ENCODE measurements at places on chromosomes 7 and 10.

DNA sequence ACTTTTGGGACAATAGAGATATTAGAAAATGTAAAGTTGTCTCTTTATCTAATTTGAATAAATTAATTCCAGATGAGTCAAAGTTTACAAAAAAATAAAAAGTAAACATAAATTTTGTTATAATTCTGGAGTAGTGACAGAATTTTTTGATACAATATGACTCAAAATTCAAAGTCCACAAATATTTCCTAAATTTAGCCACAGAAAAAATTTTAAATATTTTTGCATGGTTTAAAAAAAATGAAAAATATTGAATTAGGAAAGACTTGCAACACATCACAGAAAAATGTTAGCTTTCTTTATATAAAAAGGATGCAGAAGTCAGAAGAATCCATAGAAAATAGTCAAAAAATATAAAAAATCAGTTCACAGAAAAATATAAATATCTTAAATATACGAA is 117.7 kb downstream of the ARHGAP21 start:
- DNase-seq = no peak

DNA sequence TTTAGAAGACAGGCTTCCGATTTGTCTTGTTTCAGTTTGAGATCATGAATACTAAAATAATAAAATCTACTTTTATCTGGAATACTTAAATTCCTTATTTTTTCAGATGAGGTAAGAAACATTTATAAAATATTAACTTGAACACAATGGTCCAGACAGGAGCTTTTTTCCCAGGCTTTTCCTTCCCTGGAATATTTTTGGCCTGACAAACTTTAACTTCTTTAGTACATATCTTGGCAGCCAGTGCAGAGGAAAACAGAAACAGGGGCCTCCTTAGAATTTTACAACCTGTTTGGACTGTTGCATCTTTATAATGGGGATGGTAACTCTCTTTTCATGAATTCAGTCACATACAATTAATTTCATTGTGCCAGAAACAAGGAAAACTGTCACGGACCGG is 41.4 kb downstream of the NRP1 start:
- DNase-seq = no peak

DNA sequence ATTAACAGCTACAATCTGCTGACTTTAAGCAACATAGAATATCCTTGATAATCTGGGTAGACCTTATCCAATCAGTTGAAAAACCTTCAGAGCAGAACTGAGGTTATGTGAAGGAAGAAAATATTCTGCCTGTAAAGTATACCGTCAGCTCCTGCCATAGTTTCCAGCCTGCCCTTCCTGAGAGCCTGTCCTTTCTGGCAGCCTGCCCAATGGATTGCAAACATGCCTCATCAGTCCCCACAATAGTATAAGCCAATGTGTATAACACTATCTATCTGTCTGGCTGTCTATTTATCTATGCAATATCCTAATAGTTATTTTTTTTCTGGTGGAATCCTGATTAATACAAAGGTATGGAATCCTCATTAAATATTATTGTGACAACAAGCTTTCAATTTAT is 489.2 kb upstream of the KCND2 start:
- DNase-seq = no peak

DNA sequence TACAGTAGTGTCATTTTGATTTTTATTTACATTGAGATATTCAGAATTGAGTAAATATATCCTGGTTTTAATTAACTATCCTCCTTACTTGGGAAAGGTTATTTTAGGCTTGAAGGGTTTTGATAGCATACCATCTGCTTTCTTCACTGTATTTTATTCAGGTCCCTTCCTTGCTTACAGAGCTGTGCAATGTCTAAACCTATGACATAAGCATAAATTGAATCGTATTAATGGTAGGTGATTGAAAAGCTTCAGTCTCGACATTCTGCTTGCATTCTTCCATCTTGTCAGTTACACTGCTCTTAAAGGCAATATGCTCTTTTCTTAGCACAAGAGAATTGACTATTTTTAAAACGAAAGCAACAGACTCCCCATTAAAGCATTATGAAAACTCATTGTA is 102.5 kb downstream of the ARID5B start:
- DNase-seq = no peak

DNA sequence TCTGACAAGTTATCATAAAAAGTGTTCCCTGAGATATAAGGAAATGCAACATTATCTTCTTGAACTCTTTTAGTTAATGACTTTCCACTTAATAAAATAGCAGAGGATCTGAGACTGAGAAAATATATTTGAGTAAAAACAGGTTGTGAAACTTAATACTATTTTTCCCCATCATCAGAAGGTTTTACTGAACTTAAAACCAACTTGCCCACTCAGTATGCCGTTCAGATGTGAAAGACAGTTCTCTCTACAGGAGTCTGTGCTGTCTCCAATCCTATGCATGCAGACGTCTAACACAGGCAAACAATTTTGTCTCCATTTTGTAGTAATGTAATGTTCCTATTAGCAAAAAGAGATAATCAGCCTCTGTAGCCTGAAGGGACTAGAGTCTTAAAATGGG is 38.2 kb upstream of the CYP2C18 start:
- no peak for DNase-seq

DNA sequence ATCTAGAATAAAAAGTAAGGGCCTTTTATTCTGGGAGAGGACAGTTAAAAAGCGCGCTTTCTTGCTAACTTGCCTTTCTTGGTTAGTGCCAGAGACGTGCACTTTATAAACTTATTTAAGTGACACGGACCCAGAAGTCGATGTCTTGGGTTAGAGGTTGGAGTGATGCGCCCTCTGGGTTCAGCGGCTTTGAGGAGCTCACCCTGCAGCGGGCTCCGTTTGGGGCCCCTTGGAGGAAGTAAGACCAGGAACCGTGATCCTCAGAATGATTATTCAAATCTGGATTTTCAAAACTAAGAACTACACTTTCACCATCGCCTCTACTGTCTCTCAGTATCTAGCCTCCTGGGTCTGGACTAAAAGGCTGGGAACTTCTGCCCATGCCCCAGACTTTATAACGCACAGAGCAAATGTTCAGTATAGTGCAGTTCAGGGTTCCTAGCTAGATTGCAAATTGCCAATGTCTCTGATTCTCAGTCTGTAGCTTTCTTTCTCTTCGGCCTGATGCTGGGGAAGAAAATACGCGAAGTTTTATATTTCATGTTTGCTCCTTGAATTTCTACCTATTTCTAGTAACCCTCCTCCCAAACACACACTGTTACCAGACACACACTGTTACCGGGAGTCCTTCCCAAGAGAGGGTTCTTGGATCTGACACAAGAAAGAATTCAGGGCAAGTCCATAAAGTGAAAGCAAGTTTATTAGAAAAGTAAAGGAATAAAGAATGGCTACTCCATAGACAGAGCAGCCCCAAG is 18.6 kb upstream of the SMO start:
- DNase-seq = no peak

DNA sequence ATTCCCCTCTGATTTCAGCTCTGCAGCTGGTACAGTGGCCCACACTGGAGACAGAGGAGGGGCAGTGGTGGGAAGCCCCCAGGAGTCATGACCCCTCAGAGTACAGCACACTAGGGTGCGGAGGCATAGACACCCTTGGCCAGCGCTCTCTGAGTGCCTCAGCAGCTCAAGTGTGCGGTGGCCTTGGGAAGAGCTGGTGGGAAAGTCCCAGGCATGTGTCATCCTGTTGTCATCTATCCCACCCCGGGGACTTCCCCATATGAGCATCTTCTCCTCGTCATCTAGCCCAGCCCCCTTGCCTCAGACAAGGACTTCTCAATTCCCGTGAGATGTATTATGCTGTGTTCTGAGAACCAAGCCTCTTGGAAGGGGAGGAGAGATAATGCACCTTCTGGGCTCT is 15.6 kb upstream of the PPIF start:
- DNase-seq = peak; percentile 75

GRCh38 chr10:28975891-28976531 is 298.7 kb downstream of the BAMBI start:
- DNase-seq = no peak

DNA sequence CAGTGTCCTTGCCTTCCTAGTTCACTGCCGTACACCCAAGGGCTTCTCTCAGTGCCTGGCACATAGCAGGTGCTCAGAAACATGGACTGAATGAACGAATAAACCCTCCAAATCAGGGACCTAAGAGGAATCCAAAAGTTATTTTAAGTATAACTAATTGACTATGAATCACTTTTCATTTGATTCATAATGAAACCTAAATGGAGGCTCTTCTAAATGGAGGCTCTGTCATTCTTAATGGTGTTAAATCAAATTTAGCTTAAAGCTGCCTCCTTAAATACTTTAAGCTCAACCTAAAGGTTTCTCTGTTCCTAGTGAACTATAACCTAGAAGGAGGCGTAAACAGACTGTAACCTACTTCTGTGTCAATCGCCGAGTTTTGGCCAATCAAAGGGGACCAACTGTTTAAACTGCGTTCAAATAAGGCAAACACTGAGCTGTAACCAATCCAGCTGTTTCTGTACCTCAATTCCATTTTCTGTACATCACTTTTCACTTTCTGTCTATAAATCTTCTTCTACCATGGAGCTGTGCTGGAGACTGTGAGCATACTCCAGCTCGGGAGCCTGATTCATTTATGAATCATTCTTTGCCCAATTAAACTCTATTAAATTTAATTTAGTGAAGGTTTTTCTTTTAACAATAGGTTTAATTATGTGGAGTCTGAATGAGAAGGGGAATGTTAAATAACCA is 11.0 kb downstream of the PYROXD2 start:
- no peak for DNase-seq

DNA sequence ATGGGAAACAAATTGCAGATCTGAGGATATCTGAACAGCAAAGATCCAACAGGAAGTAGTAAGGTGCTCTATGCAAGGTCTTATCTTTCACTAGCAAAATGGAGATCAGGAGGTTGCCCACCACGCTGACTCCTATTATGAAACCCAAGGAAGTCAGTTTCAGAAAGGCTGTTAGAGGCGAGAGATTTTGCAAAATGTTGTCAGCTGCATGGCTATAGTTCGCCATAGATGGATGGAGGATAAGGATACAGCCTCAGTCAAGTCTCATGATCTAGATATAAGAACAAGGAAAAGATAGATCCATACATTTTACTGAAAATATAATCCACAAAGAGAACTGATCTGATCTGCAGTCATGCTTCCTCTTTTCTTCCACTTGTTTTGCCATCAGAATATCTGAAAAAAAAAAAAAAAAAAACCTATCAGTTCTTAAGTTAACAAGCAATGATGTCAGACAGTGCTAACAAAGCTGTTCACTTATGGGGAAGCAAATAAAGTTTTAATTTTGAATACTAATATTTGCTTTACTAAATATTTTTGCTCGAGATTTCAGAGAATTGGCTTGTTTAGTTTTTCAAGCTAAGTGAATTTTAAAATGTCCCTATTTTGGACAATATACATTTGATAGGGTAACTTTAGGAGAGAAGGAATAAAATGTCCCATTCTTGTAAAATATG is 2.0 kb downstream of the GPR85 start:
- no peak for DNase-seq

- DNase-seq = no peak
Observed at GRCh38 chr7:121214657-121215056, 114.1 kb upstream of the WNT16 start.

DNA sequence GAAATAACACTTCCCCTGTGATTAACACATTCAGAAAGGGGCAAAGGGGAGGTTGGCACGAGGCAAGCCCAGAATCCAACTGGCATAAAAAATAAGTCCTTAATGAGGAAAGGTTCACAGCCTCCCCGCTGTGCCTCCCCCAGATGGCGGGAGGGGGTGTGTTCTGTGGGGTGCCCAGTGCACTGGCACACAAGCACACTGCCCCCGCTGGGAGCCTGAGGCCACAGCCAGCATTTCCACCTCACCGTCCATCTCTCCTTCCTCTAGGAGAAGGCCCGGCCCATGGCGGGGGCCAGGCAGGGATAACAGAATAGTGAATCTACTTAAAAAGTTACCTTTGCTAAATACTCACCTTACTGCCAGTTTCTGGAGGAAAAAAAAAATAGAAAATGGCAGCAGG is 43.2 kb downstream of the PRKAG2 start:
- no peak for DNase-seq

DNA sequence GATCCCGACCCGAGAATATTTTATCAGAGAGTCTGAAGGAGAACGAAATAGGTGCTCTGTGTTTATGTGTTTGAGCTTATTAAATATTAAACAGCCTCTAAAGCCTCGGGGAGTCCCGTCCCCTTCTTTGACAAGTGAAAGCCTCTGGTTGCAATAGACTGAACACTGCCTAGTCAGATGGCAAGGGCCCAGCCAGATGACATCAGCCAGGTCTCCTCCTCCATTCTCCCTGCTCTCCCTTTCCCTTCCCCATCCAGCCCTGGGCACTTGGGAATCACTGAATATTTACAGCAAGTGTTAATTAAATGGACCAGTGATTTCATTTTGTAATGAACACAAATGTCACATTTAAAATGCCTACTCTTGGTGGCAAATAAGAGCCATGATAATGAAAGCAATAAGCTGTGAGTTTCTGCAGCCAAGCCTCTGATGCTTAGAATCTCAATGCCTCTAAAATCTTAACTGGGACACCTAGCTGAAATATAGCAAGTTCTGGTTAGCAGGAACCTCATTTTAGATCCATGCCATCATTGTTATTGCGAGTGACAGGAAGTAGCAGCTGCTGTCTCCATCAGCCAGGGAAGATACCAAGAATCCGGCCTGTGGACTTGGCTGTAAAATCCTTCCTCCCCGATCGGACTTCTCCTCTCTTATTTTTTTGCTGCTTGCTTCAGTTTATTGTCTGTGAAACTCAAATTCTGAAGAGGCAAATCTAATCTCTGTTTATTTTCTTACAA is 202.1 kb downstream of the PRPF18 start:
- DNase-seq = no peak

- no peak for DNase-seq
Observed at GRCh38 chr7:142760071-142760642, 10.6 kb upstream of the PRSS2 start.

DNA sequence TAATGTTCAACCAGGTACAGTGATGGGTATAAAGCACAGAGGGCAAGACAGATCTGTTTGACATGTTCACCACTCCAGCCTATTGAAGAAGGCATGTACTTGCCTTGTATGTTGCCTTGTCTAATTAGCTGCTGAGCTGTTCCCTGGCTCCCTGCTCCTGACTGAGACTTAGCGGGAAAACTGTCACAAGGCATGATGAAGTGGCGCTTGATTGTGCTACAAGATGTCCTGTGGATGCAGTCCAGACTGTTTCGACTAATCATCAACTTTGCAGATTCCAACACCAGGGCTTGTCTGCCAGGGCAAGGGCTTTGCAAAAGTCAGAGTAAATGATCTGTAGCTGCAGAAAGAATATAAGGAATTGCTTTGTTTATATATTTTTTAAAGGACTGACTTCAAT is 136.2 kb upstream of the NRBF2 start:
- no peak for DNase-seq

- no peak for DNase-seq
Observed at GRCh38 chr10:88411772-88412349, 171.3 kb downstream of the RNLS start.

GRCh38 chr10:58567652-58568051 is 55.0 kb downstream of the BICC1 start:
- DNase-seq = no peak
